ENCODE measurements at places on chromosomes 2 and 18.

DNA sequence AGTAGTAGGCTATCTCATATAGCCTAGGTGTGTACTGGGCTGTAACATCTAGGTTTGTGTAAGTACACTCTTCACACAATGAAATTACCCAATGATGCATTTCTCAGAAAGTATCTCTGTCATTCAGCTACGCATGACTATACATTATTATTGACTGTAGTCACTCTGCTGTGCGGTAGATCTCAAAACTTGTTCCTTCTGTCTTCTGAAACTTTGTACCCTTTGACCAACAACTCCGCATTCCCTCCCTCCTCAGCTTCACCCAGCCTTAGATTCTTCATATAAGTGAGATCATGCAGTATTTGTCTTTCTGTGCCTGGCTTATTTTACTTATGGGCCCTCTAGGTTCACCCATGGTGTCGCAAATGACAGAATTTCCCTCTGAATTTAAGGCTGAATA lies 49.0 kb downstream of the TAF1B start:
- no peak for DNase-seq

GRCh38 chr2:39133215-39133851 lies 12.5 kb upstream of the SOS1 start:
- no peak for DNase-seq

DNA sequence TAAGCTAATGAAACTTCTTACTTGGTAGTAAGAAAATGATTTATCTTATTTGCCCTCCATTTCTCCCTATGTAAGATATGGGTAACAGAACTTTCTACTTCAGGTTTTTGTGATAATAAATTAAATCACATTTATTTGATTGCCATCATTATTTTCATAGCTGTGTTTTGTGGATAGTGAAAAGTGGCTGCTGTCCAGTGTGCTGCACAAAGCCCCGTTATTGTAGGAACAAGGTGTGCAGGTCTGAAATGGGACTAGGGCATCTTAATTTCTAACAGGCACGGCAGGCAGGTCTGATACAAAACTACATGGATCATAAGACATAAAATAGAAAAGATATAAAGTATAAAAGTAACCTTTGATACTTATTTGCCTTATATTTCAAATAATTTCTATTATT lies 51.6 kb upstream of the THSD7B start:
- no peak for DNase-seq

GRCh38 chr2:127664065-127664894 lies 11.1 kb downstream of the LIMS2 start:
- no peak for DNase-seq

GRCh38 chr2:113755035-113755834 lies 1.2 kb downstream of the SLC35F5 start:
- DNase-seq = no peak

DNA sequence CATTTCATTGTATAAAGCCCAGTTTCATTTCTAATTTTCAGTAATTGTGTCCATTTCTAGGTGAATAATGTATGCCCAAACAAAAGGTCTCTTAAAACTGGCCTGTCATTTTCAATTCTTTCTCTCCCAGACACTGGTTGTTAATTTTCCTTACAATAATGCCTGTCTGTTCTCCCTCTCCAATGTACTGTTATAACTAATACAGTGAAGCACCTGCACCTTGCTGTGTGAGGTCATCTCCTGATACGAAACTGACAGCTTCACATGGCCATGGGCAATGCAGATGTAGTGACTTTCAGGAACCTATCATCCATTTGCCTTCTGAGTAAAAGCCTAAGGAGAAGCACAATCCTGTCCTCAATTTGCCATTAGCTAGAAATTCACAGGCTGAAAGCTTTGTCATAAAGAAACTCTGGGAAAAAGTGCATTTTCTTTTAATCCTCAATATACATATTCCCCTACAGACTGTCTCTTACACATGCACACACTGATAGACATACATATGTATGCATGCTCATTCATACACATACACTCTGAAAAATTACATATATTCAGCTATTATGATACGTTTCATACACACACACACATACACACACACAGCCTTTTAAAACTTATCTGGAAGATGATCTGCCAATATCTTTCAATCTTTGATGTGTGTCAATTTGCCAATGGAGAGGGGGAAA lies 1030.3 kb downstream of the TDRD15 start:
- no peak for DNase-seq

DNA sequence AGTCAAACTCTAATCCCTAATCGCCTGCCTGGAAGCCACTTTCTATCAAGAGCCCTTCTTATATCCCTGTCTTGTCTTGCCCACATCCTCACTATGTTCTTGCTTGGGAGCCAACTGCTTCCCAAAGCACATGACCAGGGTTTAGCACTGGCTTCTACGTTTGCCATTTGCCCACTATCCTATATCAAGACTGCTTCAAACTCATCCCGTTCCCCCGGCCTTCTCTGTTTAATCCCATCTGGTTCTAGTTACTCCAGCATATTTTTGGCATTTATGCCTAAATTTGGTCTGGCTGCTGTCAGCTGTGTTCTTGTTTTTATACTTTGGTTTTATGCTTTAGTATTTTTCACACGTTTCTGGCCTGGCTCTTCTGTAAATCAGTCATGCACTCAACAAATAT lies 40.2 kb downstream of the POLR1A start:
- no peak for DNase-seq

DNA sequence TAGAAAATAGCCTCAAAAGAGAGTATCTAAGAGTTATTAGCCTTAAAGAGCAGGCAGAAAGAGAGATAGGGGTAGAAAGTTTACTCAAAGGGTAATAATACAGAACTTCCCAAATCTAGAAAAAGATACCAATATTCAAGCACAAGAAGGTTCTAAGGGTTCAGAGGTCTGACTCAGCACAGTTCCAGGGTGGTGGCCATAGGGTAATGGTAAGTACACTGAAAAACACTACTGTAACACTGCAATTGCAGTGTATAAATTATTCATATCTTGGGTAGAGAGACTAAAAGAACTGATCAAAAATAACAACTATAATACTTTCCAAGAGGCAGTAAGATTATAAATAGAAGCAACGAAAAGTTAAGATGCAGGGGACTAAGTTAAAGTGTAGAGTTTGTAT lies 115.2 kb downstream of the ROCK1 start:
- no peak for DNase-seq

- no peak for DNase-seq
Observed at GRCh38 chr18:68925268-68925667, 127.4 kb downstream of the CCDC102B start.

DNA sequence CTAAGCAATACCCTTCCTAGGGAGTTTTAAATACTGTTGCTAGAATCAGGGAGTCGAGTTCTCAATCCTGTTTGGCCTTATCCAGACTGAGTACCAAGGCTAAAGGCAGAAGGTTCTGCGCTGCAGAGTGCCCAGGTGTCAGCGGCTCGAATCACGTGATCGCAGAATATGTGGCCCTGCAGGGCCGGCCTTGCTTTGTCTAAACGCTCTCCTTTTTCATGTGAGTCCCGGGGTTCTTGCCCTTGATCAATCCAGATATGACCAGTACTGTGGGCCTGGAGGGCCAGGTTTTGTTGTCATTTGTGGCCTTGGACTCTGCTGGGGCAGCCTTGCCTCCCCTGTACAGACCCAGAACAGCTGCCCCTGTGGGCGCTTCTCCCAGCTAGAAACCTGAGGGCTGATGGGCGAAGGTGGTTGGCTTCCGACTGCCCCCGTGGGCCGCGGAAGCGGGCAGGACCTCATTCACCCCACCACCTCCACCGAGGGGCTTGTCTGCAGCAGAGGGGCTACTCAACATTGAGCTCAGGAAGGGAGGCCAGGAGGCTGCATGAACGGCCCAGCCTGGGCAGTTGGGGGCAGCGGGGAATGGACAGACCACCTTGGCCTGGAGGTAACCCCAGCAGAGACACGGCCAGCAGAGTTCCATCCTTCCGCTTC lies 225.0 kb downstream of the ALPK2 start:
- DNase-seq = no peak

GRCh38 chr2:219737270-219737691 lies 109.9 kb downstream of the SLC4A3 start:
- DNase-seq = no peak

DNA sequence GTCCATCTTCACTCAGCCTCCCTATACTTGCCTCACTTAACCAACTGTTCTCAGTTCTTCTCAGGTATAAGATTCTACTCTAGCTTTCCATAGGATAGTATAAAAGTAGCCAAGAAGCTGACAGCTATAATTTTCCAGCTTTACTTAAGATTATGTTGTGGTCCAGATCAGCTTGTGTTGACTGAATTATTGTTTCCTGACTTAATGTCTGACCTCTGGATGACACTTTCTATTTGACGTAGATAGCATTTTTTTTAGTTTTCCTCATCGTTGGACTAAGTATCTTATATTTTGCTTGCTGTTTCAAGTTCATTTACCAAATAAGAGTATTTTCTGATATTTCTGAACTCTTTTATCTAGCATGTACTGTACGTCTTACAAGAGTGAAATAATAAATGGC lies 1272.5 kb upstream of the CDH2 start:
- DNase-seq = no peak

GRCh38 chr18:533995-534601 lies 33.6 kb upstream of the COLEC12 start:
- DNase-seq = no peak

DNA sequence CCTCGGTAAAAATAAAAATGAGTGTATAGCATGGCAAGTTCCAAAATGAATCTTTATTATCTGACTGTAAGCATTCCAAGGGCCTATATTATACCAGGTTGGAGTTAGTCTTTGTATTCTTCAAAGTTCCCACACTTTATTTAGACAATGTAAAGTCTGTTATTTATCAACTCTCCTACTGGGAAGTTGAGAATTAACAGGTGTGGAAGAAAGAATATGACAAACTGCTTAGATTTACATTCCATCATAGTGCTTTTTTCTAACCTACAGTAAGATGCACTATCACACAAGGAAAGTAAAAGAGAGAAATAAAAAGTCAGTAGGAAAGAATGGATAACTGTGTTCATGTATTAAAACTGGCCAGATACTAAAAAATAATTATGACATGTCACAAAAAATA lies 93.3 kb downstream of the SESTD1 start:
- no peak for DNase-seq

GRCh38 chr2:31980674-31981356 lies 30.0 kb downstream of the MEMO1 start:
- no peak for DNase-seq

DNA sequence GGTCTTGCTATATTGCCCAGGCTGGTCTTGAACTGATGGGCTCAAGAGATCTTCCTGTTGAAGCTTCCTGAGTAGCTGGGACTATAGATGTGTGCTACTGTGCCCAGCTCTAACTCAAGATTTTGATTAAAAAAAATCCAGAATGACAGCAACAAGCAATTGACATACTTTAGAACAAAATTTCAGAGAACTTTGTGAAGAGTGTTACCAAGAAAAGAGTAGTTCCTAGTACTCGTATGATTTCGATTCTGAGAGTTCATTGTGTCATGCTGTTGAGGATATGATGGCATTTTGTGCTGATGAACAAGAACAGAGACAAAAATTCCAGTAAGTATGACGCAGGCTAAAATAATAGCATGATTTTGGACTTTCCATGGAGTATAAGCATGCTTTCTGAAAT lies 90.2 kb upstream of the TWSG1 start:
- DNase-seq = no peak

GRCh38 chr2:167342769-167343168 lies 454.5 kb downstream of the XIRP2 start:
- DNase-seq = no peak

DNA sequence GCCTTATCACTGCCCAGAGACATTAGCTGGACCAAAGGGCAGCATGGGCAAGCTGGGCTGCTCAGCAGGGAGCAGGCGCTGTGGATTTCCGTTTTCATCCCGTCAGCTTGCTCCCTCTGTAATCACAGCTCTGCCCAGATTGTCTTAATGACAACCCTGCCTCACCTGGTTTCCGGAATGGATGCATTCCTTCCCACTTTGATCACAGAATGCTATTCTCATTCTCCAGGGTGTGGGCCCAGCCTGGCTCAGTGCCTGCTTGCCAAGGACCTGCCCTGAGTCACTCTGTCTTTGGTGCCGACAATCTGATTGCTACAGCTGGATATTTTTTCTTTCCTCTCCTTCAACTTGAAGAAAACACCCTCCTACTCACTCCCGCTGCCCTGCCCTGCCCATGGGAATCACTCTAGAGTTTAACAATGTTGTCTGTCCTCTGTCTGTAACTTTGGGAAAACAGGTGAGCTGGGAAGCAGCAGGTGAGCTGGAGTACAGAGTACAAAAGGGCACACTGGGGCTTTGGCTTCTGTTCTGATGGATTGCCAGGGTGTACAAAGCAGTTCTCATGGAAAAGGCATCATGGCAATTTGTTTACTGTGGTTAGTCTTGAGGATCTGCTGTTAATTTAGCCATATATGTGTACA lies 27.2 kb upstream of the FAM136A start:
- DNase-seq = no peak

DNA sequence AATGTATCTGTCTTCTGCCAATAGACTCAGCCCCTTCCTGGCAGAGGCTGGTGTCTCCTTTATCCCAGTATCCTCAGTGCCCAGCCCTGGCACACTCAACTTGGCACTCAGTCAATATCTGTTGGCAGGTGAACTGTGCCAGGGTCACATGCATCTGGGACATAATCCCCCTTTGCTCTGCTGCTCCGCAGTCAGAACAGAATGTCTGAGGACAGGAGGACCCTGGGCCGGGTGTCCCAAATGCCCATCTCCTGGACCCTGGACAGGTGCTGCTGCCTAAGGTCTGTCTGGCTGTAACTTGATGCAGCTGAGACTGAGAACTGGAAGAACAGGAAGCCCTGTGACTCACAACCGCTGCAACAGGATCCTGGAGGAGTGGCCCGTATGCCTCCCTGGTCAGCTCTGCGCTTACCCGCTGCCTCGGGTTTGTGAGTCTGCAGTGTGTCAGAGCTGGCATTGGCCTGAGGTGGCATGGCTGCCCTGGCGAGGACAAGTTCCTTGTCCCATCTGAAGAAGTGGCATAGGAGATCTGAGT lies 11.4 kb downstream of the HK2 start:
- no peak for DNase-seq

DNA sequence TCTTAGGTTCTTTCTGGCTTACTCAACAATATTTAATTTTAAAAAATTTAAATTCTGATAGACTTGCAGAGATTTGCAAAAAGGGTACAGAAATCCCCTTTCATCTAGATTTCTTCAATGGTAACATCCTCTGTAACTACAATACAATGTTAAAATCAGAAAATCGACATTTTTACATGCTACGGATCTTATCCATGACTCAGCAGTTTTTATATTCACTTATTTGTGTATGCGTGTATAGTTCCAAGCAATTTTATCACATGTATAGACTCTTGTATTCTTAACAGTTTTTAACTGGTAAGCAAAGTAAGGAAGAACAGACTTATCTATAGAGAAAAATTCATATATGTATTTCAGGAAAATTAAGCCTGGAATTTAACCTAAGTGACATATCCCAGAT lies 256.1 kb upstream of the MEX3C start:
- no peak for DNase-seq

DNA sequence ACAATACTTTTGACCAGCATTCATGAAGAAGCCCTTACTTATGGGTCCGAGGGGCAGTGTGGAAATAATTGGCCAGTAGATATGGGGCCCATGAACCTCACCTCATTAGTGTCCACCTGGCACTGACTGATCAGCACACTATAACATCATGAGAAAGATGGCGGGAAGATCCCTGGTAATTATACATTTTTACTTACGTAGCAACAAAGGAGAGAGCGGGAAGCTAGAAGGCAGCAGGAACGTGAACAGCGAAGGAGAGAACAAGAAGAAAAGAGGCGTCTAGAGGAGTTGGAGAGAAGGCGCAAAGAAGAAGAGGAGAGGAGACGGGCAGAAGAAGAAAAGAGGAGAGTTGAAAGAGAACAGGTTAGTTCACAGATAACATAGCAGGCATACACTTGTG lies 136.0 kb upstream of the IL1R2 start:
- no peak for DNase-seq

GRCh38 chr2:191291471-191291870 lies 46.3 kb downstream of the MYO1B start:
- no peak for DNase-seq

GRCh38 chr2:26623541-26624495 lies 17.3 kb downstream of the CIB4 start:
- DNase-seq = no peak

Measured in activated naive CD4-positive, alpha-beta T cell treated with anti-CD3 and anti-CD28 coated beads, Interleukin-2, amount 50 U/mL, for 16 hours (primary cell).